ENCODE measurements at places on chromosomes 5 and 9.

DNA sequence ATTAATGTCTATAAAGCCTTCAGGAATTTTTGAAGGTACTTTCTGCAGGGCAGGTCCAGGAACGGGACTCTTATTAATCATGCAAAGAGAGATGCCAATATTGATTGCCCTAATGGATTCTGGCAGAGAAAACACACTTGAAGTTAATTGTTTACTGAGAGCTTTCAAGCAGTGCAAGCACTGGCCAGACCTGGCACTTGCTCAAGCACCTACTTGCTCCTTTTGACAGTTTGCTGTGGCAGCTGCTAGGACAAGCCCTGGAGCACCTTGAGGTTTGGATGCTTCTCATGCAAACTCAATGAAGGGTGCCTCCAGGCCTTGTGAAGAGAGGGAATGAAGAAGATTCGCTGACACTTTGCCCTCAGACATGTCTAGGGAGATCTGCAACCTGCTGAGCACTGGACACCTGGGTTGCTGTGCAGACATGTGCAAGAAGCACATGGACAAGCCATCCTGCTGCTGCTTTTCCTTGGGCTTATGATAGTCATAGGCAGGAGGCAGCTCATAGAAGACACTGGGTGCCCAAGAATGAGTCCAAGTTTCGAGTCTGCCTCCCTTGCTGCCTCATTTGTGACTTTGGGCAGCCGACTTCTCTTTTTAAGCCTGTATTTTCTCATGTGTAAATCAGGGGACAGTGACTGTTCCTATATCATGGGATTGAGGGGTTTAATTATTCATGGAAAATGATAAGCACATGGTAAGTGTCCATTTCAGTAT lies 88.8 kb upstream of the EQTN start:
- DNase-seq, result no peak

DNA sequence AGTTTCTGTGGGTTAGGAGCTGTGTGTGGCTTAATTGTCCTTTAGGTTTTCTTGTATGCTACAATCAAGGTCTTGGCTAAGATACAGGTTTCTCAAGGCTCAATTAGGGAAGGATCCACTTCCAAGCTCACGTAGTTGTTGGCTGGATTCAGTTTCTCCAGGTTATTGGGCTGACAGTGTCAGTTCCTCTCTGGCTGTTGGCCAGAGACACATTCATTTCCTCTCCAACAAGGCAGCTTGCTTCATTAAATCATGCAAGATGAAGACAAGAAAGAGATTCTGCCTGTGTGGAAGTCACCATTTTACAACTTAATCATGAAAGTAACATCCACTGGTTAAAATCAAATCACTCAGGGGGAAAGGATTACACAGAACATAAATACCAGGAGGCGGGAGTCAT lies 275.7 kb upstream of the KIF2A start:
- no peak for DNase-seq

GRCh38 chr9:131273146-131273855 lies 3.0 kb downstream of the FAM78A start:
- DNase-seq, result no peak

GRCh38 chr5:68374796-68375518 lies 159.4 kb downstream of the PIK3R1 start:
- DNase-seq, result no peak

- no peak for DNase-seq
Observed at GRCh38 chr5:6188344-6188743, 190.0 kb downstream of the MED10 start.

DNA sequence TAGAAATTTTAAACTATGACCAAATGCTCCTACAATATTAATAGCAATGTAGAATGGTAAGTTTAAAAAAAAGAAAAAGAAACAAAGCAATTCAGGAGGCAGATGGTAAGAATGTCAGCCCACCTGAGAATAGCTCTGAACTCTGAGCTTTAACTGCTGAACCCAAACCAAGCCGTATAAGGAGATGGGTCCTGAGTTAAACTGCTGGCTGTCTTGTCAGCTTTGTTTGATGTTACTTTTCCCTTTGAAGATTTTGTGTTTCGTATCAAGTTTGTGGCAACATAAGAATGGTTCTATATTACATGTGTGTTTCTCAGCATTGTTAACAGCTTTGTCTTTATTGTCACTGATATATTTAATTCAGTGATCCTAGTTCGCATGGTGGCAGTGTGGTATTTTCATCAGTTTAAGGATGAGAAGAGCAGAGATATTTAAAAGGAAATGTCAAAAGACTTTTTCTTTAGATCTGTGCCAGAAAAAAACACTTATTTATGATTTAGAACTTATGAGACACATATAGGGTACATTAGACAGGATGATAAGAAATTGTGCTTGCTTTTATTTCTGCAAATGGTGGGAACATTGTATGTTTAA lies 390.1 kb downstream of the CCDC171 start:
- no peak for DNase-seq

- DNase-seq, result no peak
Observed at GRCh38 chr5:35336230-35336629, 105.9 kb upstream of the PRLR start.

DNA sequence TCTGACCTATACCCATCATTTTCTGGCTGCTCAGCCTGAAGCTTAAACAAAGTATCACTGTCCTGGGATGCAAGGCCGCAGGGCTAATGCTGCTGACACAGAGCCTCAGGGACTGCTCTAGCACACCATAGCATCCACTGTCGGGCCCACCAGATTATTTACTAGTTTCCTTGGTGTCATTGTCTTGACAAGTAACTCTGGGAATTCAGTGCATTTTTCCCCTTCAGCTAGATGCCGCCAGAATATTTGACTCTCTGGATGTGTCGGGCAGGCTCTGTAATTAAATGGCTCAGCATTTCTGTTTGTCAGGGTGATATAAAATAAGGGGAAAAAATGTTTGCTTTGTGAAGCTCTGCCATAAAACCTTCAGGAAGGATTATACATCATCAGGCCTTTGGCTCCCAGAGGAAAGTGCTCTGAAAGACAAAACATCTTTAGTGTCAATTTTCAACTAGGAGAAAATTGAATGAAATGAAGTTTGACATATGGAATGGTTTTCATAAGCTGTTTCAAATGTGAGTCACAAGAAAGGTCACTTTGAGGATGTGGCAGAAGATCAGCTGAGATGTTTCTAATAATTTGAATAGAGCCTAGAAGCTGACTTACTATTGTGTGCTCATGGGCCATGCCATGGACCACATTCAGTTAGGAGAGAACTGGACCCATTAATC lies 350.1 kb downstream of the TMEM232 start:
- no peak for DNase-seq

GRCh38 chr5:127409921-127410675 lies 107.3 kb upstream of the PRRC1 start:
- no peak for DNase-seq

- no peak for DNase-seq
Observed at GRCh38 chr5:96141749-96142148, 180.1 kb upstream of the ELL2 start.

- no peak for DNase-seq
Observed at GRCh38 chr5:175542232-175542965, 64.0 kb downstream of the SFXN1 start.

GRCh38 chr9:133701321-133701980 lies 36.7 kb downstream of the SARDH start:
- no peak for DNase-seq

Measured in HS-27A (cell line).